ENCODE measurements at places on chromosomes 12 and 14.
A peak's percentile ranks its signal among the peaks of the same experiment; 100 is the strongest.

- no peak for DNase-seq
Observed at GRCh38 chr12:77878901-77879300, 48.2 kb downstream of the NAV3 start.

GRCh38 chr14:93915070-93915705, 12.0 kb upstream of the FAM181A start:
- no peak for DNase-seq

- no peak for DNase-seq
Observed at GRCh38 chr12:51225771-51226170, 7.9 kb upstream of the POU6F1 start.

DNA sequence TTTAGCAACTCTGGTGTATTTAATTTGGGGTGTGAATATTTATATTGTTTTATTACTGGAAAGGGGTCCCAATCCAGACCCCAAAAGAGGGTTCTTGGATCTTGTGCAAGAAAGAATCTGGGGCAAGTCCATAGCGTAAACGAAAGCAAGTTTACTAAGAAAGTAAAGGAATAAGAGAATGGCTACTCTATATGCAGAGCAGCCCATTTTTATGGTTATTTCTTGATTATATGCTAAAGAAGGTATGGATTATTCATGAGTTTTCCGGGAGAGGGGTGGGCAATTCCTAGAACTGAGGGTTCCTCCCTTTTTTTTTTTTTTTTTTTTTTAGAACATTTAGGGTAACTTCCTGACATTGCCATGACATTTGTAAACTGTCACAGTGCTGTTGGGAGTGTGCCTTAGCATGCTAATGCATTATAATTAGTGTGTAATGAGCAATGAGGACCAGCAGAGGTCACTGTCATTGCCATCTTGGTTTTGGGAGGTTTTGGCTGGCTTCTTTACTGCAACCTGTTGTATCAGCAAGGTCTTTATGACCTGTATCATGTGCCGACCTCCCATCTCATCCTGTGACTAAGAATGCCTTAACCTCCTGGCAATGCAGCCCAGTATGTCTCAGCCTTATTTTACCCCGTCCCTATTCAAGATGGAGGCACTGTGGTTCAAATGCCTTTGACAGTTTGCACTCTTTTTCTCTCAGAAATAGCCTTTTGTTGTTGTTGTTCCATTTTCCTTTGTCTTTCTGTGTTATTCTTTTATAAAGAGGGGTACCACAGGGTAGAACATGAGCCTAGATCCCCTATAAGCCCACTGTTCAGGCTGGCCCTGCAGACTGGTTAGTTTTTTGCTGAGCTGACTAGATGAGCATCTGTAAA, 75.5 kb upstream of the DCD start:
- peak; percentile 35 for DNase-seq

DNA sequence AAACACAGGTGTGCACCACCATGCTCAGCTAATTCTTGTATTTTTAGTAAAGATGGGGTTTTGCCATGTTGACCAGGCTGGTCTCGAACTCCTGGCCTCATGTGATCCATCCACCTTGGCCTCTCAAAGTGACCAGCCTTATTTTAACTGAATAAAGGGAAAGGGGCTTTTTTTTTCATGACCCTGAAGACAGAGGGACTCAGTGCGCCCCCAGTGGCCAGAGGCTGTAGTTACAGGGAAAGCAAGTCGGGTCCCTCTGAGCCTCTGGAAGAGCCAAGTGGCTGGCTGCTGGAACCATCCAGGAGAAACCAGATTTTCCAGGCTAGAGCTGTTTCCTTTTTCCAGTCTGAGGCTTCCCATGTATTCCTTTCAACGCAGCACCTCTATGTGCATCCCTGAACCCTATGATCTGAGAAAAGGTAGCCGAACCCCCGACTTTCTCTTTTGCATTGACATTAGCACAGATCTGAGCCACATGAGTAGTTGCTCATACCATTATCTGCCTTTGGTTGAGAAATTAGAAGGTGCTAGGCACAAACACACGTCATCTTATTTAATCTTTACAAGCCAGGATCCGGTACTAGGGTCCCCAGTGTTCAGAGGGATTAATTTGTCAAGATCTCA, 342.7 kb downstream of the CACNA1C start:
- peak; percentile 38 for DNase-seq

GRCh38 chr12:120183211-120183631, 11.3 kb downstream of the GCN1 start:
- peak; percentile 41 for DNase-seq

DNA sequence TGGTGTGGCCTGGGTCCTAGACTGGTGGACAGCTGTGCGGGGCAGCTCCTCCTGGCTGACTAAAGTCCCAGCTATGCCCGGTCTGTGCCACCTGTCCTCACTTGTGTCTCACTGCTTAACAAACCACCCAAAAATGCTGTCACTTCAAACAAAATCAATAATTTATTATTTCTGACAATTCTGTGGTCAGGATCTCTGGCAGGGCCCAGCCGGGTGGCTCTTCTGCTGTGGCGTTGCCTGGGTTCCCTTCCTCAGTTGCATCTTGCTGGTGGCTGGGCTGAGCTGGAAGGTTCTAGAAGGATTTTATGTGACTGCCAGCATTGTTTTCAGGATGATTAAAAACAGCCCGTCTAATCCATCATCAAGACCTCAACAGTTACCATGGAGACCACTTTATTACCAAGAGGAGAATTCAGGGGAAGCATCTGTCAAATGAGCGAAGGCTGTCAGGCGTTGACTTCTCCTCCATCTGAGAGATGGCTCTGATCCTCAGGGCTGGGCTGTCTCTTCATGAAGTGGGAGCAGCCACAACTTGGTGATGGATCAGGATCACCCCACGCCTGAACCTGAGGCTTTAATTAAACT, 280.6 kb upstream of the SFSWAP start:
- no peak for DNase-seq

- DNase-seq, result peak; percentile 53
Observed at GRCh38 chr12:52038447-52038846, 12.8 kb upstream of the NR4A1 start.

DNA sequence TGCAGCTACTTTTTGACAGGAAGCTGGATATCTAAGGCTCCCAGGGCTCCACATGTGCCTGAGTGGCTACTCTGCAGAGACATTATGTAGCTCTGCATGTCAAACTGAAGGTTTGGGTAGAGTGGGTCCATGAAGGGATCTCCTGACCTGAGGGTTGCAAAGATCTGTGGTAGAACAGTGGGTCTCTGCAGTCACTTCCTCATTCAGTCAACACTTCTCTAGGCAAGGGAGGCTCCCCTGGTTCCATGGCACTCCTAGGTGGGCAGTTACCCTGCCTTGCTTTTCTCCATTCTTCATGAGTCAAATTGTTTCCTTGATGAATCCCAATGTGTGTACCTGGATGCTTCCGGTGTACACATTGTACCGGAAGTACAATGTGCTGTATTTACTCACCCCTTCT, 57.4 kb downstream of the CMAS start:
- no peak for DNase-seq

- no peak for DNase-seq
Observed at GRCh38 chr14:70896981-70897380, 10.3 kb upstream of the PCNX1 start.

GRCh38 chr14:58332561-58332960, 34.2 kb downstream of the ARID4A start:
- no peak for DNase-seq

- DNase-seq, result peak; percentile 8
Observed at GRCh38 chr12:94867066-94867855, 136.2 kb downstream of the NDUFA12 start.

- no peak for DNase-seq
Observed at GRCh38 chr12:23757541-23757962, 191.9 kb downstream of the SOX5 start.

- DNase-seq, result no peak
Observed at GRCh38 chr12:3646561-3647241, 106.2 kb downstream of the CRACR2A start.

GRCh38 chr12:105744371-105745058, 394.2 kb downstream of the NUAK1 start:
- DNase-seq, result no peak

DNA sequence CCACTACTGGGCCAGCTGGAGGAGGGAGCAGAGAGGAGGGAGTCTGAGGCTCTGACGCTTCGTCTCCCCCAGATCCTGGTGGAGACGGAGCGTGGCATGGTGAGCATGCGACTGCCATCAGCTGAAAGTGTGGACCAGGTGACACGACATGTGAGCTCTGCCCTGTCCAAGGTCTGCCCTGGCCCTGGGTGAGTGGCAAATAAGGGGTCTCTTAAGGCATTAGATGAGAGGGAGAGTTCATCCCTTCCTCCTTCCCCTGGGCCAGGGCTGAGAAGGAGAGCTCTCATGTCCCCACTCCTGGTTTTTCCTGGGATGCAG, 2.5 kb downstream of the CARMIL3 start:
- no peak for DNase-seq

DNA sequence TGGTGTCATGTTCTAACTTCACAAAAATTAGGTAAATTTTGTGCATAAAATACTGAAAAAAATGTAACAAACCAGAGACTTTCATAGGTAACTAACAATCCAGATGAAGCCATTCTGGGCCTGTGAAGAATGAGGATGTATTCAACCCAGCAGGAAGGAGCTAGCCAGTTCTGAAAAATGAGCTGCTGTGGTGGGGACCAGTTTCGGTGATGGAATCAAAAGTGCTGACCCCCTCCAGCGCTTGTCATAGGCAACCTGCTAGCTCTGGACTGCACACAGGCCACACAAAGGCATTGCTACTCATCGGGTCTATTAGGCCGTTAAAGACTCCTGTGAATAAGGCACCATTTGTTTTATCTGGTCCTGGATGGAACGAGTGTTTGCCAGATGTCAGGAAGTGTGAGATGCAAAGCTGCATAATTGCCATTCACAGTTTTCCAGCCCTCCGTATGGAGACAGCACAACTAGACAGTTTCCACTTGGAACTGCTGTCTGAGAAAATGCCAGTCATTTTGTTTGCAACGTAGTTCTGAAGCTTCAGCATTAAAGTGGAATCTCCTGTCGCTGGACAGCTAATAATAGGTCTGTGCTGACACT, 3.3 kb upstream of the RIMBP2 start:
- no peak for DNase-seq

GRCh38 chr14:53441789-53442188, 288.7 kb upstream of the DDHD1 start:
- no peak for DNase-seq

DNA sequence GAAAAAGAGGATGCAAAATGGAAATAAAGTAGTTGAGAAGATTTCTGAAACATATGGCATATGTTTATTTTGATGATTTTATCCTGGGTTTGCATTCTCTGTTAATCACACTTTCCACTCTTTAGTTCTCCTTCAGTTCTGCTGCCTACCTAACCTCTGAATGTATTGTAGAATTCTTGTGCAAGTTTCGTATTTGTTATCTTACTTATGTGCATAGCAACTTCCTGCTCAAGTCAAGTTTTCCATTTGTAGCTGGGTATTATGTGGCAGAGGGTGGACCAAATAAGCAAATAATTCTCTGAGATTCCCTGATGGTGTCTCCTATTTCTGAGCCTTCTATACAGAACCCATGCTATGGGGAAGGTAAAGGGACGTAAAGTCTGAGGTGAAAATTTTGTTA, 381.6 kb downstream of the FOXG1 start:
- no peak for DNase-seq

- DNase-seq, result peak; percentile 39
Observed at GRCh38 chr14:39665075-39665475, 232.8 kb upstream of the FBXO33 start.

DNA sequence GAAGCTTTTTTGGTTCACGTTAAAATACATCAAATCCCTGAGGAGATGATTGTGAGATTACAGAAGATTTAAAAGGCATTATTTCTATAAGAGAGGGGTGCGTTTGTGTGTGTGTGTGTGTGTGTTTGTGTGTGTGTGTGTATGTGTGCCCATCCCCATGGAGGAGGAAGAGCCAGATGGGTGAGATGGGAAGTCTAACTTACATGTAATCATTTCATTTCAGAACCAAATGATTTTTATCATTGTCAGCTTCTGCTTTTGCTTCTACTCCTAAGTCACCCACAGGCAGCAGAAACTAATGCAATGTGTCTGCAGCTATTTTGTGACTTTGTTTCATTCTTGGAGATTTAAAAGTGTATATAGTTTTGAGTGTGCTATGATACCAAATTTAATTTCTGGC, 68.7 kb downstream of the SLC4A8 start:
- DNase-seq, result no peak

GRCh38 chr12:31035226-31035625, 38.4 kb upstream of the DDX11 start:
- peak; percentile 51 for DNase-seq

DNA sequence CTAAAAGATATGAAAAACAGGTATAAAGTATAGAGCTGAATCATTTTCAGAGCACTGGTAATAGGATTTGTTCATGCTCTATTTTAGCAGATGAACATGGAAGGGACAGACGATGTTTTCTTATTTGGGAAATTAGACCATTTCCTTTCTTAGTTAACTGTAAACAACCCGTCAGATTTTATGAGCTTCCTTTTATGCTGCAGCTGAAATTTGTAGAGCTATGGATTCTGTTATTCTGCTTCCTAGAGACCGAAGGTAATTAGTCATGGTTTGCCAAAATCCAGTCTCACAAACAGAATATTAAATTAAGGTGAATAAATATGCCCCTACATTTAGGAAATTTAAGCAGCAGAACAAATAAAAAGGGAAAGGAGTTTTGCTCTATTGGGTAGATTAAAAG, 180.2 kb upstream of the SYT1 start:
- DNase-seq, result no peak

DNA sequence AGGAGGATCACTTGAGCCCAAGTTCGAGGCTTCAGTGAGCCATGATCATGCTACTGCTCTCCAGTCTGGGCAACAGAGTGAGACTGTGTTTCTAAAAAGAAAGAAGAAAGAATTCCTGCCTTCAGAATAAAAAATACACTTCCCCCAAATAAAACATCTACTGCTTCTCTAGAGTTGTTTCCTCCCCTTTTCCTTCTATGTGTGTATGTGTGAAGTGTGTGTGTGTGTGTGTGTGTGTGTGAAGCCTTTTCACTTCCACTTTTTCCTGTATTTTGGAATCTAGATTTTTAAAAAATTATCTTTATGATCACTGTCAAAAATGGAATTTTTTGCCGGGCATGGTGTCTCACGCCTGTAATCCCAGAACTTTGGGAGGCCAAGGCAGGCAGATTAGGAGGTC, 12.6 kb upstream of the SNX6 start:
- no peak for DNase-seq

Data from fibroblast of mammary gland (primary cell).